Activated T-helper 17 cell treated with anti-CD3 and anti-CD28 coated beads, Interleukin-2, amount 50 U/mL, for 72 hours (primary cell): ENCODE measurements at places on chromosomes 12 and 14. TPM values are rescaled to one million over a fixed set of nuclear protein-coding genes. Genes with fewer than 3 reads are reported as not detected.

HNF1A gene
- not detected for total RNA-seq

A2ML1 gene
- not detected for total RNA-seq

KRT7 gene
- total RNA-seq, result 7.6 TPM

CYP27B1 gene
- 14.7 TPM for total RNA-seq

C2CD5 gene
- 33.3 TPM for total RNA-seq

BDKRB2 gene
- total RNA-seq, result not detected

IFNG gene
- total RNA-seq, result 51.7 TPM

DNA sequence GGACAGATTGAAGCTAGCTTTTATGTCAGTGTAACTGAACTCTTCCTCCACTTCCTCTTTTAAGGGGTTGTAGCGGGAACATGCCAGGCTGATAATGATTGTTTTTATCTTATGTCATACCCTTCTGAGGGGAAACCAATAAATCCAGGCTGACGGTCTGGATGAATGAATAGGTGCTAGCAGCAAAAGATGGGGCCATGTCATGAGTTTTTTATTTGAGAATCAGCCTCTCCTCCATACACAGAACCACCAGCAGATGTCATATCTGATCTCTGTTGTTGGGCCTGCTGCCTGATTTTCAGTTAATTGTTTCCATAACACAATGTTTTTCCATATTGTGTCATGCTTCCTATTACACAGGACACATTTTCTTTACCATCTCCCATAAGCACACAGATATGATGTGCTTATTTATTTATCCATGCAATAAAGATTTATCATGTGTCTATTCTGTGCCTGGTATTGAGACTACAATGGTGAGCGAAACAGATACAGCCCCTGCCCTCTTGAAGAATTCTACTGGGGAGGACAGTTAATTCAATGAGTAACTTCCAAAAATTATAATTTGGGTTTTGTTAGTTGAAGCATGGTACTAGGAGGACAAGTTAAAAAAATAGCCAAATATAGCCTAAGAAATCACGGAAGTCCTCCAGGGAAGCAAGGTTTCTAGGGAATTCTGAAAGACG, 33.6 kb upstream of the CRY1 start:
- no peak for ATAC-seq

GRCh38 chr12:15580431-15580830, 208.8 kb downstream of the EPS8 start:
- no peak for ATAC-seq

DNA sequence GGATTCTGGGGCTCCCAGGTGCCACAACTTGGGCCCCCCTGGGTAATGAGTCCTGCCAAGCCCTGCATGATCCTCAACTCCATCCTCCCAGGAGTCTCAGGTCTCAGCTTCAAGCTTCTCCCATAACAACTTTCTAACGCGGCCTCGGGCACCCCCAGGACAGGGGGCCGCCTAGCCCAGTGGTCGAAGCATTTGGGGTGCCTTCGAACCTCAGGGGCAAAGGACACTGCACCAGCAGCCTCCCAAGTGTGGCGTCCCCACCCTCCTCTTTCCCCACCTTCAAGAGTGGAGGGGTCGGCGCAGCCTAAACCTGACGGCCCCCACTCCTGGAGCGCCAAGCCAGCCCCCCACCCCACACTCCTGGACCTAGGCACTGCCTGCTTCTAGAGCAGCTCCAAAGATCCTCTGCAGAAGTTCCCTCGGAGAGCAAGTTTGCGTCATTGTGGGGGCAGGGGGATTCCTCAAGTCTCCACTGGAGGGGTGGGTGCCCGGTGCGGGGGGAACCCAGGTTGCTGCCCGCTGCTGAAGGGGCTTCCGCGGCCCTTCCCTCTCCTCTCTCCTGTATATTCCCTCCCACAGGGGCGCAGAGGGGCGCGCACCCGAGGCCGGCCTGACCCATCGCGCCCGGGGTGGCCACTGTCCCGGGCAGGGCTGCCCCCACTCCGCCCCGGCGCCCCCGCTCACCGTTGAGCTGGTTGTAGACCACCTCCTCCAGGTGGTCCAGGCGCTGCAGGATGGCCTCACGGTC, 933 bp downstream of the GALNT9 start:
- no peak for ATAC-seq

DNA sequence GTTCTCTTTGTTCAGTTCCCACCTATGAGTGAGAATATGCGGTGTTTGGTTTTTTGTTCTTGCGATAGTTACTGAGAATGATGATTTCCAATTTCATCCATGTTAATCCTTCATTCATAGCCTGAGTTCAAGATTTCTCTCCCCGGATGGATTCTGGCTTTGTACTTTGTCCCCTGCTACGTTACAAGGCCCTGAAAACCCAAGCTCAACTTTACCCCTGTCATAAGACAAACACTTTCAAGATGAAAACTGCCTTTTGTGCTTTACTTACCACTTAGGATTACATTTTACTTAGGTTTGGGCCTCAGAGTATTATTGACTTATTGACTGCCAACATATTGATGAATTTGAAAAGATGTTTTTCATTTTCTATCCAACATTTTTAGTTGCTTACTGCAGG, 36.3 kb downstream of the FOXA1 start:
- ATAC-seq, result no peak

GRCh38 chr12:66103016-66103913, 27.3 kb downstream of the LLPH start:
- ATAC-seq, result no peak

DNA sequence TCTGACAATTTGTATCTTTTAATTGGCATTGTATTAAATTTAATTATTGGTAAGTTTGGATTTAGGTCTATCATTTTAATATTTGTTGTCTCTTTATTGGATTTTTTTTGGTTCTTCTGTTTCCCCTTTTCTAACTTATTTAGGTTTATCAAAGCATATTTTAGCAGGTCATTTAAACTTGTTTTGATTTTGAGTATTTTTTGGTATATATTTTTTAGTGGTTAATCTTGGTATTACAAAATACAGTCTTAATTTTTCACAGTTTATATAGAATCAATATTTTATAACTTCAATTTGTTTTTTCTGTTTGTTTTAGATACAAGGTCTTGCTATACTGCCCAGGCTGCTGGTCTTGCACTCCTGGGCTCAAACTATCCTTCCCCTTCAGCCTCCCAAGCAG, 15.5 kb upstream of the ADGRD1 start:
- ATAC-seq, result no peak

DNA sequence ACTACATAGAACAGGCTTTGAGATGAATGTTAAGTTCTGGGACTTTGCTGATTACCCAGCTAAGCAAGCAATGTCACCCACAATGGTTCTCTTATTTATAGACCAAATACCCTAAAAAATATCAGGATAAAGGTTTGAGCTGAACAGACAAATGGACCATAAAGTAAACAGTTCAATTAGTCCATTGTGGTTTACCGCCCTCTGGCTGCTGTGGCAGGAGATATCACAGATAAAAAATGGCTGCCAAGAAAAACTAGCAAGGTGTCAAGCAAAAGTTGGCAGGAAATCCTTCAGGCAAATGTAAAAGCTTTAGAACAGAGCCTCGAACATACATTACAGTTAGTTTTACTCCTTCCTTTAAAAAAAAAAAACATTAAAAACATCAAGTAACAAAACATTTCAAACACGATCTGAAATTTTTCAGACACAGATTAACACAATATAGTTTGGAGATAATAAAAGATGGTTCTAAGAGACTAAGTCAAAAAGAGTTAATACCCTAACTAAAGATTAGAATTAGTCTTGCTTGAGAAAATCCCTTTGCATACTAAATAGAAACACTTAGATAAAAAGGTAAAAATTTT, 41.3 kb downstream of the MED13L start:
- ATAC-seq, result peak; percentile 67

GRCh38 chr12:30500532-30500931, 195.1 kb downstream of the IPO8 start:
- no peak for ATAC-seq

DNA sequence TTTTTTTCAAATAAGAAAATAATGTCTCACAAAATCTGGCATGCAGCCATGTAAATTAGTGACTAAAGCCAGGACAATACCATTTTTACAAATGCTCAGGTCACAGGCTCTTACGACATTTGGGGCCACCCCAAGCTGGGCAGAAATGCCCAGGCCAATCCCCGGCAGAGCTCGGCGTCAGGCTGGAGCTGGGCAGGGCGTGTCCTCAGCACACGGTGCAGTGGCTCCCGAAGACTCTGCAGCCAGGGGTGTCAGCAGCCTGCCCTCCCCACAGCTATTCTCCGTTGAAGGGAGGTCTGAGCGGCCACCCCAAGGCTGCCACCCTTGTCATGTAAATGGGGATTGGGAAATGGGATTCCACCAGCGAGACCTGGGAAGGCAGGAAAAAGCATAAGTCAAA, 158.6 kb downstream of the DICER1 start:
- no peak for ATAC-seq

GRCh38 chr12:15731940-15732339, 57.2 kb downstream of the EPS8 start:
- ATAC-seq, result no peak

DNA sequence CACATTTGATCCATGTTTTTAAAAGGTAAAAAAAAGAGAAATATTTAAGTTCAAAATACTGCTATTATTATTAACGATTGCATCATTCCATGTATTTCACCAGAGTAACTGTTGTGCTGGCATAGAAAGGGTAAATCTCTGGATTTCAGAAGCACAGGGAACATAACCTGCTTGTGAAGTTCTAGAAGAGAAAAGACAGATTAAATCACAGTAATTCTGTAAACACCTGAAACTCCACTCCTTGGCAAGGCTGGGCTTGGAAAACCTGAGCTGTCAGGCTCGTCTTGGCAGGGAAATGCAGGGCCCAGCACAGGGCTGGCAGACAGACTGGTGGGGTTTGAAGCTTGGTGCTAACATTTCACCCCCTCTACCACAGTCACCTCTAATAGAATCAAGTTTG, 35.1 kb downstream of the SVOP start:
- ATAC-seq, result no peak

DNA sequence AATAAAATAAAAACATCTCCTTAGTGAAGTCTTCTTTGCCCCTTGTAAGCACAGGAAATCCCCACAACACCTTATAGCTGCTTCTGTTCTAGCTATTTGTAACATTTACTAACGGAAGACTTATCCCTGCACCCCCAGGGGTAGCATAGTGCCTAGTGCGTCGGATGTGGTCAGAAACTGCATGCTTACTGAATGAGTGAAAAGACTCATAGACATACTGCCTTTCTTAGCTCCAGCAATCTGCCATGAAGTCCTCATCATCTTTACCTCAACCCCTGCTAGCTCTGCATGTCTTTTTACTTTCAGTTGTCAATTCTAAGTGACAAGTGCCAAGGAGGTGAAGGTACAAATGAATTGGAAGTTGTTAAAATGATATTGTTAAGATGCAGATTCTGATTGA, 12.9 kb downstream of the RIOX1 start:
- ATAC-seq, result peak; percentile 53

GRCh38 chr12:124111006-124111405, 138.0 kb downstream of the ZNF664 start:
- ATAC-seq, result no peak

DNA sequence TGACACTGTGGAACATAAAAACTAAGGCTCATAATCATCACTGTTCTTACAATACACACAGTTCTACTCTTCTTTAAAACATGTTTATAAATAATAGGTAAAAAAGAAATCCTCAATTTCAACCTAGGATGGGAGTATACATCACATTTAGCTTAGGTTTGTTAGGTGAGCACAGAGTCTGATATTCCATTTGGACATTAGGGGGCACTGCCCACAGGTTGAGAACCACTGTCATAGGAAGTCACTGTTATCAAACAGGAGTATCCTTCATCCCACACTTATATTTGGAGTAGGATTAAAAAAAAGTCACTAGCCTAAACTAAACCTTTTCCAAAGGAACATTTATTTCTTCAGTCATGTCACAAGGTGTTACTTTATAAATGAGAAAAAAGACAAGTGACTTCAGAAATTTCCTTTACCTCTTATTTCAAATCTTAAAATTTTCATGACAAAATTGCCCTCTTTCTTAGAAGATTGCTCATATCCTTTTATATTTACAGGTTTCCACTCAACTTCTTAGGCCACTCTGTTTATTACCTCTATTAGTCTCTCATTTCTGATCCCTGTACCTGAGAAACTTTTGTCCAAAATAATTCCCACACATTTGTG, 240.6 kb downstream of the CPNE8 start:
- ATAC-seq, result no peak

GRCh38 chr12:7905071-7905470, 30.9 kb downstream of the SLC2A3 start:
- ATAC-seq, result no peak

DNA sequence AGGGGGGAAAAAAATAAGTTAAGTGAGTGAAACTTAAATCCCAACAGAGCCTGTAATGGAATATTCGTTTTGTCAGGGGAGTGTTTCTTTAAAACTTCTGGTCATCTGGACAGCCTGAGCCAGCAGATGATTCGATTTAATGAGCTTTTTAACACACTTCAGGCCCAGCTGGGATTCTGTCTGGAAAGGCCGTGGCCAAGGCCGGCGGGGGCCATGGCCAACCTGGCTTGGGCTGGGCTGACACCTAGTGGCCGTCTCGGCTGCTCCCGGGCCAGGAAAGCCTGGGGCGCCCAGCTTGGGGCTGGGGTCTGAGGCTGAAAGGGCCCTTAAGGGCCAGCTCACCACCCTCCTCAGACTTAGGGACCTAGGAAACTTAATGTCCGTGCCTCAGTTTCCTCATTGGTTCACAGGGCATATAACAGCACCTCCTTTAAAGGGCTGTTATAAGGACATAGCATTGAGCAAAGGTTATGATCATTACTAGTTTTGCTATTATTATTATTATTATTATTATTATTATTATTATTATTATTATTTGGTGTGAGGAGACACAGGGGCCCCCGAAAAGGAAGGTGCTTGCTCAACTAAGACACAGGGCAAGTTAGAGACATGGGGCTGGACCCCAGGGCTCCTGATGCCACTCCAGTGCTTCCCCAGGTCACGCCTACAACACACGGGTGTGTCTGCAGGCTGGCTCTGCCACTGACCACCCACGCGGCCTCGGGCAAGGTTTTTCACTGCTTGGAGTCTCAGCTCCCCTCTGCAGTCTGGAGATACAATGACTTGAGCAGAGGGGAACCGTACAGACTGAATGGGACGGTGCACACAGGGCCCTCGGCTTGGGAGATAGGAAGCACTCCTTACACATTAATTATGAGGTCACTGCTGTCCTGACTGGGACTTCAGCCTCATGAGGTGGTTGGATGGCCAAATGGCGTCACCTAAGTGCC, 84.0 kb downstream of the SYNE3 start:
- ATAC-seq, result no peak

DNA sequence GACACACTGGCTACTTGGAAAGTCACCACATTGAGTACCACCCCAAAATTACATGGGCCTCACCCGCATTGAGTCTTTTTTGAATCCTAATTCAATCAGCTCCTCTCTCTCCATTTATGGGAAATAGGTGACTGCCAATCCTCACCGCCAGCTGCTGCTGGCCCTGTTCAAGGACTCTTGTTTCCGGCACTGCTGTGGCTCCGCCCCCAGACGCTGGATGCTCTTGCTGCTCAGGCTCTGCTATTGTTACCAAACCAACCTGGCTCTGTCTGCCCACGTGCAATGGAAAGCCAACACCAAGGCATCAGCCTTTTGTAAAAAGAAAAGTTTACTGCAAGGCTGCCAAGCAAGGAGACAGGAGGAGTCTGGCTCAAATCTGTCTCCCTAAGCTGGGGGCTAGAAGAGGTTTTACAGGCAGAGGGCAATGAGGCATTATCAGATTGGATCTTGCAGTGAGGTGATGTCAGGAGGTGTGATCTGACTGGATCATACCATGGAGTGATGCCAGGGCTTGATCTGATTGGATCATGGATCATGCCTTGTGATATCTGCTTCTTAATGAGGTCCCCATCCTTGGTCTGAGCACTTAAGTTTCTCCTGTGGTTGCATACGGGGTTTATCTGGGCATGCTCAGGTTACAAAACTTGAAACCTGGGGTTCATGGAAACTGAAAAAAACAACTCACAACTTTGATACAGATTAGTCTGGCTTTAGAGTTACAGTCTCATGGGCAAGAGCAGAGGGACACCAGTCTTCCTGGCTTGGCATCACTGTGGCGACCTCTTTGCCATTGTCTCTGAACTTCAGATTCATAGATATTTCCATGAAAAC, 117.1 kb upstream of the SLC35F4 start:
- ATAC-seq, result no peak
